Endothelial cell (in vitro differentiated cells): ENCODE measurements at places on chromosomes 4 and X. TPM values are rescaled to one million over a fixed set of nuclear protein-coding genes. Genes with fewer than 3 reads are reported as not detected.

- no peak for DNase-seq
Measured at GRCh38 chr4:155578219-155578618, 88.4 kb upstream of the GUCY1A1 start.

- DNase-seq: no peak
Measured at GRCh38 chr4:107349266-107349665, 313.2 kb upstream of the DKK2 start.

DNA sequence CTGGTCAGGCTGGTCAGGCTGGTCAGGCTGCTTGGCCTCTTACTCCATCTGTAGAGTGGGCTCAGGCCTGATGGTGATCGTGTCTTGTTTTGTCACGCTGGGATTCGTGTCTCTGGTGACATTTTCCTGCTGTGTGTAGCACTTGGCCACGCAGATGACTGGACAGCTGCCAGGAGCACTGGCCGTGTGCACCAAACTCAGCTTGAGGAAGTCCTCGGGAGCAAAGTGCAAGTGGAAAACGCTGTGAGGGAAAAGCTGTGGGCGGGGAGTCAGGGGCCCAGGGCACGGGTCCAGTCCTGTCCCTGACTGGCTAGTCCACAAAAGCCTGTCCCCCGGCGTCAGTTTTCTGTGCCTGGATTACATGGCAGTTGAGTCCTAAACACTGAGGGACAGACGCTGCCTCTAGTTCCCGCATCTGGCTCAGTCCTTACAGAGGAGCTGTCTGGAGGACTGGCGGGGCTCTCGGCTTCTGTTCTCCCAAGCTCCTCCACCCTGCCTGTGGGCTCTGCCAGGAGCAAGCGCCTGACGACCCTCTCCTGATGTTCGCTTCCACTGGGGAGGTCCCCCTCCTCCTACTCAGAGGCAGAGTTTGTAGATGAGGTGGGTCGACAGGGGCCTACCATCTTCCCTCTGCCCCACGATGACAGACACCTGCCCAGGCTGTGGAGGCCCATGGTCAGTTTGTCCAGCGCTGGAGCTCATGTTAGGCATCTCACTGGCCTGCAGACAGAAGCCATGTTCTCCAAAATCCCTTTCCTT, 35.9 kb upstream of the GRPEL1 start:
- no peak for DNase-seq

GRCh38 chrX:138711399-138712347, at the start of gene FGF13:
Gene FGF13 (minus strand): TSS chrX:138711717. CDS start chrX:138711003, 714 bp downstream.
- DNase-seq: peak; percentile 46

DNA sequence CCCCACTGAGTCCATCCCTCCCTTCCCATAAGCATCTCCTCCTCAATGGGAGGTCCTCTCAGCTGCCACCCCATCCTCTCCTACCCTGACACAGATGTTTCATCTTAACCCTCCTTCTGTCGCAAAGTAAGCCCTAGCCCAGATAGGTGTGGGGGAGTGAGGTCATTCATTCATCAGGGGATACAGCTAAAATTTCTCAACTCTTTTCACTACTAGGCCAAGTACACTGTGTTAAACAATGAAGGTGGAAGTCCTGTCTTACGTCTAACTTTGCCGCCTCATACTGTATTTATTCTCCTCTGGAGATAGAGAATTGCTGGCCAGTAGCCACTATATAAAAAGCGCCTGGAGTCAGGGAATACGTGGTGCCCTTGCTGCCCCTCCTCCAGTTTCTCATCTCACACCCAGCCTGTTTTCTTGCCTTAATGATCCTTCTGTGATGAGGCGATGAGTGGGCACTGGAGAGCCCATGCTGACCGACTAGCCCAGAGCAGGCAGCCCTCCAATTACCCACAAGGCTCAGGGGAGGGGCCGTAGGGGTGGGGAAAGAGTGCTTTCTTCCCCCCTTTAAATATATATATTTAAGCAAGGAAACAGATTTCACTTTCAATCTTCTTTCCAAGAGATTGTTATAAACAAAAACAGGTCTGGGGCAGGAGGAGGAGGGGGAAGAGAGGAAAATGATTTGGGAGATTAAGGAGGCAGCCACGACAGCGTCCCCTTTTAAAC, 149.5 kb downstream of the PJA1 start:
- no peak for DNase-seq

- no peak for DNase-seq
Measured at GRCh38 chr4:26424838-26425237, 65.4 kb downstream of the CCKAR start.

DNA sequence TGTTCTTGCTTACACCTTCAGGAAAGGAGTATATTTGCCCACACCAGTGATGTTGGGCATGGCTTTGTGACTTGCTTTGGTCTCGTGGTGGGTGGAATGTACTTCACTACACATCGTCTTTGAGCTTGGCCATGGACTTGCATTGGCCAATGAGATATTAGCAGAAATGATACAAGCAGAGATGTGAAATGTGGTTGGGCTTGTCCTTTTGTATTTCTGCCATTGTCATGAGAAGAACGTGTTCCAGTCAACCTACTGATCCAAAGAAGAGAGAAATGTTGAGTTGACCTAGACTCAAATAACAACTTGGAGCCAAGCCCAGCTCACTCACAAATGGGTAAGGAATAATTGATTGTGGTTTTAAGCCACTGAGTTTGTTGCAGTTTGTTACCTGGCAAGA, 138.4 kb upstream of the ARX start:
- no peak for DNase-seq

GRCh38 chr4:169620880-169621248, 486 bp downstream of the CLCN3 start:
- DNase-seq: peak; percentile 19

DNA sequence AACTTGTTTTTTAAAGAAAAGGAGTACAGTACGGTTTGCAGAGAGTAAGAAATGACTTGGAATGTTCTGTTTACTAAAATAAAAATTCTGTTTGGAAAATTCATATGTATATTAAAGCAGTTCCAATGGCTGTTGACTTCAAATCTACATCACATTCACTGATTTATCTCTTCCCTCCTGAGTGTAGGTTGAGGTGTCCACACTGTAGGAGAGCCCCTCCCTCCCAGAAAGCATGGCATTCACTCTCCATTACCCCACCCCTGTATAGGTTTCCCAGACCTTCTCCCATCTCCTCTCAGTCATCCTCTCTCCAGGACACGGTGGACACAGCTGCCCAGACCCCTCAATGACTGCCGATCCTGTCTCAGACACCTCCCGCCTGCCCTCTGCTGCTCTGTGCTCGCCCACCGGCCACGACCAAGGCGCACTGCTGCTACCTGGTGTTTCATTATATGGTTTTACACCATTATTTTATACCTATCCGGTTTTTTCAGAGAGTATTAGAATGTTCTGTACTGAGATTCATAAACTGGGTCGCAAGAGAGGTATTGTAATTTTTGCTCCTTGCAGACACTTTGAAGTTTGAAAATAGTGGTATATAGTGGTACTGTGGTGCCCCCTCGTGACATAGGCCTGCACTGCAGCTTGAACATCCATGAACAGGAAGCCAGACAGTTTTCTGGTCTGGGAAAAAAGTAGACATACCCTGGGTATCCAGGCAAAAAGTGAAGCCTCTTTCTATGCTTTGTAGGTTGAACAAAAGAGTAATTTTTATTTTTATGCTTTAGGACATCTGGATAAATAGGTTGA, 38.8 kb upstream of the BEX4 start:
- peak; percentile 59 for DNase-seq

DNA sequence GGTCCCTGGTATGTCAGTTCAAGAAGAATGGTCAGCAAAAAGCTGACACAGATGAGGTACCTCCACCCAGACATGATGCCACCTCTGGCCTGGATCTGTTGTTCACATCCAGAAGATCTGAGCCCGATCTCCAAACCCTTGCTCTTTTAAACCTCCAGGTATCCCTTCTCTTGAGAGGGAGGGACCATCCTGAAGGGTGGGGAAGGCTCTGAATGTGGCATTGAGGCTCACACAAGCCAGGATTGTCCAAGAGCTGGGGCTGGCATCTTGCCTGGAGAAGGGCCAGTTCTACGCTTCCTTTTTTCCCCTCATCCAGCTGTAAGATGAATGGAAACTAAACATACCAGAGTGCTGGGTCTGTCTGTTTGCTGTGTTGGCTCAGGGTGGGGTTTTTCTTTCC, at the start of gene ITIH6:
Gene ITIH6 (minus strand): TSS at position 119 of the 400 bp plus-strand sequence. CDS start 45 bp downstream, at position 74.
- DNase-seq: no peak

GRCh38 chrX:102846544-102847236, 90.4 kb upstream of the RAB40AL start:
- DNase-seq: no peak

DNA sequence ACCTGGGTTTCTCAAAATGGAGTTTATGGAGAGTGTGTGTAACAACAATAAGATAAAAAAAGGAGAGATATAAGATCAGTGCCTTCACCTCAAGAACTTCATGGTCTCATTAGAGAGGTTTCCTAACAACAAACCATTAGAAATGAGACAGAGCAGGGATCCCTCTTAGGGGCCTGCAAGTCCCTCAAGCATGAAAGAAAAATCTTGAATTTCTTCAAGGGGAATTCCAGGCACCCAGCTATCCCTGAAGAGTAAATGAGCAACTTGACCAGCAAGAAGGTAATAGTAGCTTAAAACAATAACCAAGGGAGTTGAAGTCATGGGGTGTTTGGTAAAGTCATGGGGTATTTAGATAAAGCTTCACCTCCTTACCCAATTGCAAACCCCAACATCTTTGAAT, 49.7 kb upstream of the TLR3 start:
- no peak for DNase-seq

The ABRAXAS1 gene
- 37.5 TPM for total RNA-seq

The FAM184B gene
- 0.08 TPM for total RNA-seq

DNA sequence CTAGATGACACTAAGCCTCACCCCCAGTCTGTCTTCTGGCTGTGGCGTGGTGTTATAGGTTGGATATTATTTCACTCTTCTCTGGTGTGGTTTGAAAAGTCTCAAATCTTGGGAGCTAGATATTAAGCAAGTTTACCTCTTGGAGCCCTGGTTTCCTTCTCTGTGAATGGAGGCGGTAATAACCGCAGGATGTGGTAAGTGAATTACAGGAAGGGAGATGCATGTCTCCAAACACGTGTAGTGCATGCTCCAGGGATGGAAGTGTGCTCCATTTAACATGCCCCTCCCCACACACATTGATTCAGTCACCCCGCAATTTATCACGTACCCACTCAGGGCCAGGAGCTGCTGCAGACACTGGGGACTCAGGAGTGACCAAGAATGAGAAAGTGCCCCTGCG, 4.9 kb downstream of the ZNF275 start:
- DNase-seq: no peak

The UGT2A3 gene
- total RNA-seq: not detected

DNA sequence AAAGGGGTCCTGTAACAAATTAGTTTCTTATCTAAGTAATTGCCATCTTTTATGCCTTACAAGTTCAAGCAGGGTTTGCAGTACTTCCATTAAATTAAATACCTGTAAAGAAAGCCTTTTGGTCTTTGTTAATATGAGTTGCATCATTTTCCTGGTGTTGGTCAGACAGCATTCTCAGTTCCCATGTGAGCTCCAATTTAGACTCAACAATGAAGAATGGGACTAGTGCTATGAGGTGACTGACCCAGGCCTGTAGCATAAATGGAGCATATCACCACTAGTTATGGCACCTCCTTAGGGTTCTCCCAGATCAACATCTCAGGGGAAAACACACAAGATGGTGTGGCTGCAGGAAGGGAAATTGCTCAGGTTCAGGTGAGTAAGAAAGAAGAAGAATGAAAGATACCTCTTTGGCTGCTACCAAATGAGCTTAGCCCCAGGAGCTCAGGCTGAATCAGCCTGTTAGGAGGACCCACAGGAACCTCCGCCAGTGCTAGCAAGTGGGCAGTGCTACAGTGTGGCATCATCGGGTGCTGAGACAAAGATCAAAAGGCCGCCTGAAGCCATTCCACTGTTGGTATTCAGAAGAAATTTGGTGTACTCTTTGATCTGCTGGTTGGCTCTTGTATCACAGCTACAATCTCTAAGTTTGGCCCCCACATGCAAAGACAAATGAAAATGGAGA, 1.8 kb downstream of the TTC29 start:
- no peak for DNase-seq

DNA sequence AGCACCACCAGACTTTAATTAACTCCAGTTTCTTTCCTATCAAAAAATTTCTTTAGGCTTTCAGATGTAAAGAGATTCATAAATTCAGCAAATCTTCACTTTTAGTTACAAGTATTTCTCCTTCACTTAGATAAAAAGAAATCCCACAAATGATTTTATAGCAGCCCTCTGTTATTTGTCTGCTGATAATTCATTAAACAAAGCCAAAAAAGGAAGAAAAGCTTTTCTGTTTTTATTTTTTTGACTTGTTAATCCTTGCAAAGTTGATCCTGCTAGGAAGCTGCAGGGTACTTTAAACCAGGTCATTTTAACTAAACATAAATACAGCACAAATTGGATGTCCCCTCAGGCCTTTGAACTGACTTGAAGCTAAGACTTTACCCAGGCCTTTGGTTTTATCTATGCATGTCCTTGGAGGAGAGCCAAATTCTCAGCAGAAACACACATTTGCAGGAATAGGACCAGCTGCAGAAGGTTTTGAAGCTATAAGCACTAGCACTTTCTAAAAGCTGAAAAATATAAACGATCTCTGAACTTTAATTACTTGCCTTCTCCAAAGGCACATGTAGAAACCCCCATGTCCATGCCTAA, 57.5 kb downstream of the PCDH18 start:
- DNase-seq: no peak

DNA sequence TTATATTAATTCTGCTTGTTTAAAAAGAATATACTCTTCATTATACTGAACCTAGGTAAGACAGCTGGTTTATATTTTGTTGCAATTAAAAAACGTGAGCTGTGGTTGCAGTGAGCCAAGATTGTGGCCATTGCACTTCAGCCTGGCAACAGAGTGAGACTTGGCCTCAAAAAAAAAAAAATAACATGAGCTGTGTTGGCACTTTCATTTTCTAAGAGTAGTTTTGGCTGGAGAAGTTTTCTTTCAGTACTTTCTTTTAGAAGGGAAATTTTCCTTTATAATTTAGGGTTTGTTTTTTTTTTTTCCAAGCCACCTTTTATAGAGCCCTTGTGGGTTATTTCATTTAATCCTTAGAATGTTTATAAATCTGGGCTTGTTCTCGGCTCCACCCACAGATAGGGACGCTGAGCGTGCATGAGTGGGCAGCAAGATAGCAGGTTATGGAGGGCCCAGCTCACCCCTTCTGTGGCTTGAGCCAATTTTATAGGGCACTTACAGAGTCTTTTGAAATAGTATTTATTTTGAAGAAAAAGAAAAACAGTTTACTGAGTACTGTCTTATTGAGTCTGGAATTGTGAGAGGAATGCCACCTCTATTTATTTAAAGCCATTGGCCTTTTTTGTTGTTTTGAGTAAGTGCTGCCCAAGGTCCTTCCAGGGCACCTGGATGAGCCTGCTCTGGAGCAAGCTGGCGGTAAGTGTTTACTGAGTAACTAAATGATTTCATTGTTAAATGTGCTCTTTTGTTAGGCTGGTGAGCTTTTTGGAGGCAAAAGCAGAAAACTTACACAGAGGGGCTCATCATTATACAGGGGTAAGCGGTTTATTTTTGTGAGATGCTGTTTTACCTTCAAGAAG, 60.9 kb downstream of the HTT start:
- DNase-seq: no peak

DNA sequence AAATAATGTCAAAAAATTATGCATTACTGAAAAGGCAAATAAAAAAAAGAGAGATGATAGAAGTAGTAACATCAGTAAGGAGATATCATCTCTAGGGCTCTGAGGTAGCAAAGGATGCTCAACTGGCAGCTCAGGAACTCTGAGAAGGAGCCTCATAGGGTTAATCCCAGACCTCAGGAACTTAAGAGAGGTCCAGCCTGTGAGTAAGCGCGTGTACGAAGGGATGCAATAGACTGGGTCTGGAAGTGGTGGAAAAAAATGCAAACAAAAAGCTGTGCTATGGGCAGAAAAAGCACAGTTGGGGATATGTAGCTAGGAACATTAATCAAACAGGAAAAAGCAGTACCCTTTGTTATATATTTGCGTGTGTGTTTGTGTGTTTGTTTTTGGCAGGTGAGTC, 282.0 kb downstream of the GALNTL6 start:
- DNase-seq: no peak

The TMPRSS11A gene
- total RNA-seq: not detected
